ENCODE measurements at places on chromosomes 12 and 14.

GRCh38 chr14:100405760-100406455 lies 82.8 kb downstream of the SLC25A47 start:
- DNase-seq, result no peak

DNA sequence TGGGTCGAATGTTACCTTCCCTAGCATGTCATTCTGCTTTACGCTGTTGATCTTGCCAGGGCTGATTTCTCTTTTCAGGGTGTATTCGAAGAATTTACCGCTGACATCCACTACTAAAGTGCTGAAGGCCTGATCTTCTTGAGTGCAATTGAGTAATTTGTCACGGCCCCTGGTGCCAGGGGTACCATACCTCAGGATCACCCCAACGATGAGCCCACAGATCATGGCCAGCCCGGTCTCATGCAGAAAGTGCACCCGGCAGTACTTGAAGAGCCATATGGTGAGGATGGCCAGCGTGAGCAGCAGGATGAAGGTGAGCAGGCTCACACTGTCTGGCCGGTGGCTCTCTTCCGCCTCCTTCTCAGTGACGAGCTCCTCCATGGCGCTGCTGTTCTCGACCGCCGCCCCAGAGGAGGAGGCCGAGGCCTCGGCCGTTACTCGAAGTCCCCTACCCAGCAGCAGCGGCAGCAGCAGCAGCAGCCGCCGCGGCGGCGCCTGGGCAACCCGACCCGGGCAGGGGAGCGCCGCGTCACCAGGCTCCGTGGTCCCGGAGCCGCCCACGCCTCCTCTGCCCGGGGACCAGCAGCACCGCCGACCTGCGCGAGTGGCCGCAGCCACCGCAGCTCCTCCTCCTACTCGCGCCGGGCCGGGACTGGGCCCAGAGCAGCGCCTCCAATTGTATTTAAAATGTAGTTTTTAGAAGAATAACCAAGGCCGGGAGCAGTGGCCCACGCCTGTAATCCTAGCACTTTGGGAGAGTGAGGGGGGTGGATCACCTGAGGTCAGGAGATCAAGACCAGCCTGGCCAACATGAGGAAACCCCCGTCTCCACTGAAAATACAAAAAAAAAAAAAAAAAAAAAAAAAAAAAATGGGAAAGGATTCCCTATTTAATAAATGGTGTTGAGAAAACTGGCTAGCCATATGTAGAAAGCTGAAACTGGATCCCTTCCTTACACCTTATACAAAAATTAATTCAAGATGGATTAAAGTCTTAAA lies 58.5 kb upstream of the TMPO start:
- peak; percentile 46 for DNase-seq

GRCh38 chr14:34064349-34064748 lies 113.5 kb upstream of the EGLN3 start:
- DNase-seq, result no peak

DNA sequence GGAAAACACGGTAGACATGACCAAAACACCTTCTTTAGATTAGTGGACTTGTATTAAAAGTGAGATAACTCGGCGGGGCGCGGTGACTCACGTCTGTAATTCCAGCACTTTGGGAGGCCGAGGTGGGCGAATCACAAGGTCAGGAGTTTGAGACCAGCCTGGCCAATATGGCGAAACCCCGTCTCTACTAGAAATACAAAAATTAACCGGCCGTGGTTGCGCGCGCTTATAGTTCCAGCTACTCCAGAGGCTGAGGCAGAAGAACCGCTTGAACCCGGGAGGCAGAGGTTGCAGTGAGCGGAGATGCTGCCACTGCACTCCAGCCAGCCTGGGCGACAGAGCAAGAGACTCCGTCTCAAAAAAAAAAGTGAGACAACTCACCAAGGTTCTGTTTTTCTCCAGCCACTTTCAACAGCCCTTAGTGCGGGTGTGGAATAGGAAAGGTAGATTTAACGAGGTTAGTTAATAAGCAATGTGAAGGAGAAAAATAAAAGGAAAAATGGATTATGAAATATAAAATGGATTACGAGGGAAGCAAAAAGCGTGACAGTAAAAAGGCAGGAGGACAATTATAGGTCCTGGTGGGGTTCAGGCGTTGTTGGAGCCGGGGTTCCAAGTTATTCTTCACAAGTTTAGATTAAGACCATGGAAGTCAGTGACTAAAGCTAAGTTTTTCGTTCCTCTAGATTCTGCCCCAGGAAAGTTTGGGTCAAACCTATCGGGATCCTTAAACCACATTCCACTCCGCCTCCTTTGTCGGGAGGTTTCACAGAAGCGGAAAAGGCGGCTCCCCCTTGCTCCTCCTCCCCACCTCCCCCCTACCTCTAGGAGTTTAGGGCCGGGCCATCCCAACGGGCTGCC lies 534 bp downstream of the PPP2R3C start:
- peak; percentile 16 for DNase-seq

GRCh38 chr14:34569750-34570149 lies 30.2 kb upstream of the EAPP start:
- DNase-seq, result peak; percentile 26

GRCh38 chr14:85380881-85381280 lies 149.1 kb upstream of the FLRT2 start:
- DNase-seq, result no peak

DNA sequence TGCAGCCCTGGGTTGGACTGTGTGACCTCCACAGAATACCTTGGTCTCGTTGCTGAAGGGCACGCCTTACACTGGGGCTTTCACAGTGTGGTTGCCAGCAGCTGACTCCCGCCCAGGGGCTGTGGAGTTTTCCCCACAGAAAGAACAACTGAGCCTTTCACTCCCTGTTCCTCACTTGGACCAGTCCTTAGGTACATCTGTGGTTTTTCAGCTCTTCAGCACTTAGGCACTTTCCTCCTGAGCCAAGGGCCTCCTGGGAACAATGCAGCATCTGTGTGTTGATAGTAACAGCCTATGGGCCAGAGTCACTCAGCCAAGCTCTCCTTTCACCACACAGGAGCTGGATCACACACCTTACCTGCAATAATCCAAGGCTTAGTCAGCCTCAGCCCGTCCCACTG lies 25.0 kb downstream of the ERP27 start:
- no peak for DNase-seq

DNA sequence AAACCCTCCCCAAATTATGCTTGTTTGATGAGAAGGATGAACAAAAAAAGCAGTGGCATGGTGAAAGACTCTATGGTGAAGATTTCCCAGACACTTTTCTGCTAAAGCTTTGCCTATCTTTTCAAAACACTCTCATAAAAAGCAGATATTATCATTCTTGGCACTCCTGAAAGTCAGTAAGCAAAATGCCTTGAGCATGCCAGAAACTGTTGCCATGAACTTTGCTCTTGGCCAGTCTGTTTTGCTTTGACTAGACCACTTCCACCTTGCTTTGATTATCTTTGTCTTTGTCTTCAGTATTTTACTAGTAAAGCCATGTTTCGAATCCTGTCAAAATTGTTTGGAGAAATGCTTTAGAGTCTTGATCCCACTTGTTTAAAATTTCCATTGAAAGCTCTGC lies 110.4 kb downstream of the CNTN1 start:
- no peak for DNase-seq

DNA sequence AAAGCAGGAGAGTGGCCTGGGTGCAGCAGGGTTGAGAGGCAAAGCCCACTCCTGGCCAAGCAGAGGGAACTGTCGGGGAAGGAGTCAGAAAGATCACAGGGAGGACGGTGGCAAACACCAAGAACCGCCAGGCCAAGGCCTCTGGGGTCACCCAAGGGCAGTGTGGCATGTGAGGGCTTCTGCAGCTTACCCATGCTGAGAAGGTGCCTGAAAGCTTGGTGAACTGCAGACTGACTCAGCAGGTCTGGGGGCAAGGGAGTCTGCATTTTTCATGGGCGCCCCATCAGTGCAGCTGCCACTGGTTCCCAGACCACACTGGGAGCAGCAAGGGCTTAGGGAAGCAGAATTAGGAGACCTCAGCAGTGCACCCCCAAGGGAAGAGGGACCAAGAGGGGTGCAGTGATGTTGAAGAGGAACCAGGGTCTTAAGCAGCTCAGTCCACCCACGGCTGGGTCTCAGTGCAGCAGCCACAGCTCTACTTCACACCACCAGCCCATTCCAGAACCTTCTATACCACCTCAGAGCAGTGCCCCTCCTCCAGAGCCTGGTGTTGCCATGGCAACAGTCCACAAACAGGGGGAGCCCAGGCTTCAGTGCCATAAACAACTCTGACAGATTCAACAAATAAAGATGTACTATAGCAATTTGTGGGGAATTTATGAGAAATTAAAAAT lies 59.4 kb downstream of the ITPK1 start:
- no peak for DNase-seq

GRCh38 chr14:88064841-88065240 lies 59.9 kb downstream of the GPR65 start:
- DNase-seq, result no peak

- DNase-seq, result no peak
These were observed 224.2 kb upstream of the FKBP4 start for GRCh38 chr12:2570562-2570961.

DNA sequence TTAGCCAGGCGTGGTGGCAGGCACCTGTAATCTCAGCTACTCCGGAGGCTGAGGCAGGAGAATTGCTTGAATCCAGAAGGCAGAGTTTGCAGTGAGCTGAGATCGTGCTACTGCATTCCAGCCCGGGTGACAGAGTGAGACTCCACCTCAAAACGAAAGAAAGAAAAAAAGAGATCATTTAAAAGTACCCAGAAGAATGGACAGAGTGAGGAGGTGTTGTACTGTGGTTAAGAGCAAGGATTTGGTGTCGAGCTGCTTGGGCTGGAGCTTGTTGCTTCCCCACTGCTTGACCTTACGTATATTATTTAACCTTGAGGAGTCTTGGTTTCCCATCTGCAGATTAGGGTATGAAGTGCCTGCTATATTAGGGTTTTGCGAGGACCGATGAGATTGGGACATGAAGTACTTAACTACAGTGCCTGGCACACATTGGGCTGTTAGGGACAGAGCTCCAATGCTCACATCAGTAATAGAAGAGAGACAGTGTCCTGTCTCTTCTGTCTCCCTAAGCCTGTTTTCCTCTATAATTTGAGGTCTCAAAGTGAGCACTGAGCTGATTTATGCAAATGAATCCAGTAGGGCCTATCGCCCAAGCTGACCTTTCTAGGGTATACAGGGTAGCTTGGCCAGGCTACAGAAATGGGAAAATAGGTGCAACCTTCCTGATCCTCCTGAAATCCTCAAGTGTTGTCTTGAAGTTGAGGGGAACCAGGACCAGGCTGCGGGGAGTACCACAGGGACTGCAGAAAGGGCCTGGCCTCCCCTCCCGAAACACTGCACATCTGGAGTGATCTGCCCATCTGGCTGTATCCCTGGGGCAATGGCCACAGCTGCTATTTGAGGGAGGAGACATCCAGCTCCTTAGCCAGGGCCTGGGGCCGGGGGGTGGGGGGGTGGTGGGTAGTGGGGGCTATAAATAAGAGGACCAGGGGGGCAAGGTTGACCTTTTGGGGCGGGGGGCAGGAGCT lies 8.6 kb upstream of the HDAC7 start:
- DNase-seq, result no peak

GRCh38 chr12:55818886-55819285 lies 1.0 kb downstream of the ORMDL2 start:
- DNase-seq, result no peak

- DNase-seq, result peak; percentile 19
These were observed 4.6 kb downstream of the GOLGA3 start for GRCh38 chr12:132824053-132824452.

- DNase-seq, result peak; percentile 78
These were observed 545.1 kb upstream of the ATP2B1 start for GRCh38 chr12:90253674-90254181.

DNA sequence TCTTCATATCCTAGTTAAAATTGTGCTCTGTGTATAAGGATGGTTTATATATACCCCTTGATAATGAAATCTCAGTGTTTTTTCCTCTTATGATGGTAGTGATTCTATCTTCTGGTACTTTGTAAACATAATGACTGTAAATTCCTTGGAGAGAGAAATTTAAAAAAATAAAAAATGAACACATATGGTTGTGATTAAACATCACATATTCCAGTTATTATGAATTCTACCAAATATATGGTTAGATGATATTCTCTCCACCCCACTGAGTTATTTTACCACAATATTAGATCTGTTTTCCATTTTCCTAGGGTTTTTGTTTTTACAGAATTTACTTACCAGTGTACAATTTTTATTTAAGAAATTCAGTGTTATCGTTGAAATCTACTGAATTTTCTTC lies 481.9 kb upstream of the NOVA1 start:
- DNase-seq, result no peak

DNA sequence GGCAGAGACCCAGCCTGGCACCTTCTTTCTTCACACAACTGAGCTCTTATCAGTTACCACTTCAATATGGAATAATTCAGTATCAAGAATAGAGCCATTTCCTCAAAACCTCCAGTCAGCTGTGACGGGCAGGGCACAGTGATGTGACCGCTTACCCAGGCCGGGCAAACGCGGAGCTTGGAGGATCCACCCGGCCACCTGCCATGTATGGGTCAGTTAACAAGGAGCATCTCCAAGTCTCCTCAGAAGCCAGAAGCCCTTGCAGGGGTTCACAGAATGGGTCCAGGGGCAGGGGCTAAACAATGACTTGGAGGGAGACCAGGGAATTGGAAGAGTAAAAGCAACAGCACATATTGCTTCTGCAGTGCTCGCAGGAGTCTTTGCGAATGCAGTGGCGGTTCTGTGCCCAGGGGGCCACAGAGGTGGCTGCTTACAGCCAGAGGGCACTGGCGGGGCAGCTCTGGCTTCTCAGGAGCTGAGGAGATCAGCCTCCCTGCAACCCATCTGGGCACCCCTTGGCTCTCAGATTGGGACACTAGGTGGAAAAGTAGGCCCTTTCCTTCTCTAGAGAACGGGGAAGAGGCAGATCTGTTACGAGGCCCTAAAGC lies 162.3 kb downstream of the CALM1 start:
- DNase-seq, result no peak

DNA sequence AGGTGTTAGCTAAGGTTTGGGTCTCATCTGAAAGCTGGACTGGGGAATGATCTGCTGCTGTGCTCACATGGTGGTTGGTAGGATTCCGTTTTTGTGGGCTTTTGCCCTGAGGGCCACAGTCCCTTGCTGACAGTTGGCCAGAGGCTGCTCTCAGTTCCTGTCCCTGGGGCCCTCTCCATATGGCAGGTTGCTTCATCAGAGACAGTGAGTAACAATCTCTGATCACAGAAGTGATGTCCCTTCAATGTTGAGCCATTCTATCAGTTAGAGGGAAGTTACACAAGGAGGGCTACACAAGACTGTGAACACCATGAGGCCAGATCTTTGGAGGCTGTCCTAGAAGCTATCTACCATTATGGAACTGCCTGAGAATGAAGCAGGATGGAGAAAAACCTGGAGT lies 137.2 kb downstream of the AACS start:
- DNase-seq, result peak; percentile 39

DNA sequence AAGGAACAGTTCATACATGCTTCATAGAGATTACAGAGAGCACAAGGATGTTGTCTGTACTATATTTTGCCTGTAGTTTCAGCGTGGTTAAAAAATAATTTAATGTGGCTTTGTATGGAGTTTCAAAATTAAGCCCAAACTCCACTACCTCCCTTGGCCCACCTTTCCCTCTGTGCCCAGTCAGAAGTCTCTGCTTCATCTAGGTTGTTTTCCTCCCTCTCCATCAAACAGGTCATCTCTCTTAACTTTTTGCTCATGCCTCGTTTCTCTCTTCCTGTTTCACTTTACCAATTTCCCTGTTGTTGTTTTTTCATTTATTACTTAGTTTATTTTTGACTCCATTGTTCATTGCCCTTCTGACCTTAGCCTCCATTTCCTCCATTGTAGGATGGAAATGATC lies 94.9 kb upstream of the NEDD1 start:
- no peak for DNase-seq
